GM23338 (cell line): ENCODE measurements at places on chromosomes 12 and 14.

- H3K27ac ChIP-seq, result no peak overlapping the region
- DNase-seq, result no peak
- H3K4me1 ChIP-seq, result peaks cover 29% of the 10 kb centered on the region
- H3K36me3 ChIP-seq, result no peaks in the 10 kb centered on the region
Measured at GRCh38 chr12:116280595-116281290, 3.2 kb upstream of the MED13L start.

DNA sequence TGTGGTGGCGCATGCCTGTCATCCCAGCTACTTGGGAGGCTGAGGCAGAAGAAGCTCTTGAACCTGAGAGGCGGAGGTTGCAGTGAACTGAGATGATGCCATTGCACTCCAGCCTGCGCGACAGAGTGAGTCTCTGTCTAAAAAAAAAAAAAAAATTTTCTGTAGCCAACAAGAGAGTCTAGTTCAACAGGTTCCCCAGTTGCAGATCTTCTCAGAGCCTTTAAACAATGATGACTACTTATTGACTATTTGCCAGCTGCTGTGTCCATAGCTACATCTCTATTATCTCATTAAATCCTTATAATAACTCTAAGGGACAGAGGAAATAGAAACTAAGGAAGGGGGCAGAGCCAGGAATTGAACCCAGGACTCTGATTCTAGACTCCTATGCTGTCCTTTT is 15.2 kb upstream of the MYL2 start:
- no peak for DNase-seq
- H3K27me3 ChIP-seq, result no peaks in the 10 kb centered on the region
- H3K27ac ChIP-seq, result no peak overlapping the region; the same call in 1 of the 2 replicates
- H3K4me3 ChIP-seq, result no peak overlapping the region

DNA sequence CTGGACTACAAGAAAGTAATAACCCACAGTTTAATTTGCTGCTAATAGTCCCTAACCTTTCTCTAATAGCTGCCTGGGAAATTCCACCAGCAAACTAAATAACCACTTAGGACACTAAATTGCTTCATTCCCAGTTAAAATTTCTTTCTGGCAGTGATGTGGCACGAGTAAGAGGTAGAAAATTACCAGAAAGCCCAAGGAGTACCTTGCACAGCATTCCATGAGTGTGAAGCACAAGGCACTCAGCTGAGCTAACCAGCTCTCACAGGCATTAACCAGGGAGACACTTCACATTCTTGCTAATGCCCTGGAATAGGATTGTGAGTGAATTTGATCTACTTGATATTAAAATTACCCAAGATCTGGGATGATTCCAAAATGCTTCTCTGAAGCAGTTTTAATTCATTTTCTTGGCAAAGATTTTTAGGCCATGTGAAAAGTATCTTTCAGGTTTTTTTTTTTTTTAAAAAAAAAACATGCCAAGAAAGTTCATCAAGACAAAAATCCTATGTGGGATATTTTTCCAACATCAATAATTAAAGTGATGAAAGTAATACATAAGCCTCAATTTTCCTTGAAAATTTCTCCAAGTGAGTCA is 29.5 kb downstream of the TSPAN8 start:
- DNase-seq, result peak; percentile 10
- H3K4me1 ChIP-seq, result no peaks in the 10 kb centered on the region; the same call in 1 of the 2 replicates
- no peaks in the 10 kb centered on the region for H3K36me3 ChIP-seq
- no peak overlapping the region for H3K27ac ChIP-seq
- H3K4me3 ChIP-seq, result no peak overlapping the region

DNA sequence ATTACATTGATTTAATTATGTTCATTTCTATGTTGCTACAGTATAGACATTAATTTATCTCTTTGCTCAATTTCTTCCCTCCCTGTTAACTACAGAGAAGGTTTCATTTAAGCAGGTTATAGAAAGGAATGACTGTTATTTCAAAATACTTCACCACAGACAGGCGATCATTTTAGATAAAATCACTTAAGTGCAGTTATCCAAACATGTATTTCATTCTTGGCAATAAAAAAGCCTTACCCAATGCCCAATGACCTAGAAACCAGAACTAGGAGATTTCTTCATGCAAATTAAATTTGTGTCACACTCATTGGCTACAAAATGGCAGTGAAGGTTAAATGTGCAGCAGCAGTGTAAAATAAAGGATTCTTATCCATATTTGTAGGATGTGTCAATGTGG is 266.4 kb downstream of the KCNH5 start:
- no peak overlapping the region for H3K27ac ChIP-seq
- no peak overlapping the region for H3K4me3 ChIP-seq
- peaks cover 20% of the 10 kb centered on the region for H3K4me1 ChIP-seq
- H3K27me3 ChIP-seq, result no peaks in the 10 kb centered on the region

DNA sequence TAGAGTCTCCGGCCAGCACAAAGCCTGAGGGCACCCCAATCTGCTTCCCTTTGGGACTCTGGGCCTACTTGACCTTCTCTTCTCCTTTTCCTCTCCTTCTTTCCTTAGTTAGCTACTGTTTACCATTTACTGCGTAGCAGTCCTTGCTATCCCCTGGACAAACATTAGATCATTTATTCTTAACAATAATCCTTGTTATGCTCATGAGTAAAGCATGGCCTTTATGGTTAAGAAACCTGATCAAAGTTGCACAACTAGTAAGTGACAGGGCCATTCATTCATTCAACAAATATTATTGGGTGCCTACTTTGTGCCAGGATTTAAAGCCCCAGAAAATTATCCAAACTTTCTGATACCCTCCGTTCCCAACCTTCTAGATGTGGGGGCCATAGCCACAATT is 3.2 kb upstream of the HDAC7 start:
- H3K4me3 ChIP-seq, result no peak overlapping the region
- H3K27me3 ChIP-seq, result no peaks in the 10 kb centered on the region
- H3K36me3 ChIP-seq, result no peaks in the 10 kb centered on the region
- no peak overlapping the region for H3K27ac ChIP-seq
- peaks cover 42% of the 10 kb centered on the region for H3K4me1 ChIP-seq

DNA sequence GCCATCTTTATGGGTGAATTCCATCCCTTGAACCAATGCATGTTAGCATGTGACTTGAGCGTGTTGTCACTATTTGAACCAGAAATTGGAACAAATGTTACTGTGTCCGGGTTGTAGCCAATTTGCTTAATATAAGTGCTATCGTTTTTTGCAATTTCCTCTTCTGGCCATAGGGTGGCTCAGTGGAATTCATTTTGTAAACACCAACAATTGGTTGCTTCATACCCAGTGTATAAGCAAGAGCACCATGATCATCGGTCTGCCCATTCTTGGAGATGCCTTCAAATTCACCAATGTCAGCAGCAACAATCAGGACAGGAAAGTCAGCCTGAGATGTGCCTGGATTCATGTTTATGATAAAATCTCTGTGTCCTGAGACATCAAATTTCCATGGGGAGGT is 5.0 kb upstream of the NEDD1 start:
- H3K4me1 ChIP-seq, result no peaks in the 10 kb centered on the region
- H3K4me3 ChIP-seq, result no peak overlapping the region
- H3K36me3 ChIP-seq, result no peaks in the 10 kb centered on the region
- no peaks in the 10 kb centered on the region for H3K27me3 ChIP-seq

DNA sequence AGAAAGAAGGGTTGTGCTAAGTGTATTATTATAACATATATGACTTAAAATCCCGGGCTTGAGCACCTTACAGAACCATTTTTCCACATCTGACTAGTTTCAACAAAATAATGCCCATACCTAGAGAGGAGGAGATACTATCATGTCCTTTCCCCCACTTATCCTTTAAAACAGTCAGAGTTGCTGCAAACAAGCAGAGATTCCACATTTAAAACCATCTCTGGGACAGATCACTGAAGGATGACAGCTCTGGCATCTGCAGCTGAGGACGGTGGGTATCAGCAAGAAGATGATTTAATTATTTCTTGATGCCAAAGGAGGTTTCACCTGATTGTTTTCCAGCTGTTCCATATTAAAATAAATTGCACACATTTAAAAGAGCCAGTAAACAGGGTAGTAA is 328.0 kb upstream of the TMTC1 start:
- H3K4me1 ChIP-seq, result no peaks in the 10 kb centered on the region
- DNase-seq, result no peak
- no peak overlapping the region for H3K27ac ChIP-seq

GRCh38 chr12:64461634-64462414 is 9.9 kb downstream of the TBK1 start:
- DNase-seq, result no peak
- H3K4me1 ChIP-seq, result peaks cover 6% of the 10 kb centered on the region; the same call in 1 of the 2 replicates
- H3K36me3 ChIP-seq, result peaks cover 25% of the 10 kb centered on the region; the same call in 1 of the 2 replicates

- no peak overlapping the region for H3K27ac ChIP-seq
- H3K27me3 ChIP-seq, result no peaks in the 10 kb centered on the region
- no peak overlapping the region for H3K4me3 ChIP-seq
- DNase-seq, result no peak
- no peaks in the 10 kb centered on the region for H3K36me3 ChIP-seq
- peaks cover 48% of the 10 kb centered on the region for H3K4me1 ChIP-seq
Measured at GRCh38 chr12:78403136-78403535, 461.4 kb upstream of the SYT1 start.

DNA sequence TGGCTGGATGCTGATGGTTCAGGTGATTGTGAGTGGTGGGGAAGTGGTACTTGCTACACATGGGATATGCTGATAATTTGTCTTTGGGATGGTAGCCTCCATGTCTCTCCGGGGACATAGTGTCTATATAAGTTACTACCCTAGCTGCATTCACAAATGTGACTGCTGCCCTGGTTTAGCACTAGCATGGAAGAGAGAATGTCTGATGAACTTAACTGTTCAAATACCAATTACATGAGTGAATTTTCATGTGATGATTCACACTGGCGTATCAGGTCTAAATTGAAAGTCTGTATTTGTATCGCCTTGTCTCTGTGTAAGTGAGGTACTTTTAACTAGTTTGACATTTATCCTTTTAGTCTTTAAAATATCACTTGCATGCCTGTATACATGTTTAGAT is 34.4 kb downstream of the ATF7IP start:
- H3K27me3 ChIP-seq, result no peaks in the 10 kb centered on the region
- H3K4me3 ChIP-seq, result no peak overlapping the region
- H3K27ac ChIP-seq, result no peak overlapping the region
- DNase-seq, result no peak

DNA sequence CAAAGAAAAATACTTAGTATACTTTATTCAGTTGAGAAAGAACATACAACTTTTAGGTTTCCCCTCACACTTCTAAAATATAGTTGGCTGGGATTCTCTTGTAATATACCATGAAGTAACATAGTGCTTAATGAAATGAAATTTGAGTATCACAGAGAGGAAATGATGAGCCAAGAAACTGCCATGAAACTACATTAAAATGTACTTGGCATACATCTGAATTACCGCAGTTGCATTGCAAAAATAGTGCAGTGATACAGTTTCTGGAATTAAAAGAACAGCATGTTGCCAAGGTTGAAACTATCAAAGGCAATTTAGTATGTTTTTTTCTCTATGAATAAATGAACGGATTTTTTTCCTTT is 389.2 kb downstream of the TMEM117 start:
- H3K4me3 ChIP-seq, result no peak overlapping the region
- no peaks in the 10 kb centered on the region for H3K36me3 ChIP-seq
- no peak overlapping the region for H3K27ac ChIP-seq

DNA sequence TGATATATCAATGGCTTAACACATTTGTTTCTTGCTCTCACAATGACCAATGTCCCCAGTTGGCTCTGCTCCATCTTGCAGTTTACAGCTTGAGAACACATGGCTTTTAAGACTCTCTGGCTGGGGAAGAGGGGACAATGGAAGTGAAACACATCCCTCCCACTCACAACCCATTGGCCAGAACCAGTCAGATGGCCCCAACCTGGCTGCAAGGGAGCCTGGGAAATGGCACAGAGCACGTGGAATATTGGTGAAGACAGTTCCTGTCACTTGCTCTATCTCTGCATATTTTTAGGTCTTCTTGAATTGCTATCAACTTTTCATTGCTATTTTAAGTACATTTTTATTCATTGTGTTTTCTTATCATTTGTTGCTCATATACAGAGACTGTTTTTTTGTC is 345.4 kb downstream of the MED13L start:
- no peaks in the 10 kb centered on the region for H3K4me1 ChIP-seq
- H3K27me3 ChIP-seq, result no peaks in the 10 kb centered on the region

GRCh38 chr14:93511001-93511400 is 80.3 kb downstream of the UNC79 start:
- no peaks in the 10 kb centered on the region for H3K27me3 ChIP-seq
- no peak overlapping the region for H3K4me3 ChIP-seq
- no peak for DNase-seq
- no peaks in the 10 kb centered on the region for H3K36me3 ChIP-seq

GRCh38 chr14:20035449-20035848 is 389 bp downstream of the OR4K13 start:
- no peak overlapping the region for H3K27ac ChIP-seq
- DNase-seq, result no peak
- H3K27me3 ChIP-seq, result no peaks in the 10 kb centered on the region
- no peak overlapping the region for H3K4me3 ChIP-seq

DNA sequence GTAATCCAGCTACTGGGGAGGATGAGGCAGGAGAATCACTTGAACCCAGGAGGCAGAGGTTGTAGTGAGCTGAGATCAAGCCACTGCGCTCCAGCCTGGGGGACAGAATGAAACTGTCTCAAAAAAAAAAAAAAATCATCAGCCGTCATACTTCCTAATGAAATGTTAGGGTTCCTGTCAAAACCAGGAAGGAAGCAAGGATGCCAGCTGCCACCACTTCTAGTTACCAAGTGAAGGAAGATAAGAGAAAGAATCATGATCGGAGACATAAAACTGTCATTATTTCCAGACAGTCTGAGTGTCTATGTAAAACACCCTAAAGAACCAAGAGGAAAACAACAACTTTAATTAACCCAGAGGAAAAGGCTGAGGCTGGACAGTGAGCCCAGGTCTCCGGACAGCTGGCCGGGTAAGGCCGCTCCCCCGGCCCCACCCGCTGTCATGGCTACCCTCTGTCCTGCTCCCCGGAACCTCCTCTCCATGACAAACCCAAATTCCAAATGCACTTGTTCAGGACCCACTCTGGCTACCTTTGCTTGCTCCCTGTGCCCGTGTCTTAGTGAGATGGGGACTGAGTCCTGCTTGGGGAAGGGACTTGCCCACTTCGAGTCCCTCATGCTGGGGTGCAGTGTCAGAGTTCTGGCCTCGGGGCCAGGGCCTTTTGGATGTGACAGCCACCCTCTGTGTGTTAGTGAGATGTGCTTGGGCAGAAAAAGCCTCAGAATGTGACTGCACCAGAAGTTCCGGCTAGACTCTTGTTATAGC is 29.0 kb downstream of the SLC6A12 start:
- H3K27ac ChIP-seq, result no peak overlapping the region
- DNase-seq, result no peak
- H3K36me3 ChIP-seq, result no peaks in the 10 kb centered on the region; the same call in 1 of the 2 replicates
- H3K4me1 ChIP-seq, result peaks cover 3% of the 10 kb centered on the region; the same call in 1 of the 2 replicates

GRCh38 chr12:118618695-118619094 is 242.3 kb downstream of the SUDS3 start:
- H3K4me1 ChIP-seq, result peaks cover 9% of the 10 kb centered on the region
- H3K27me3 ChIP-seq, result no peaks in the 10 kb centered on the region
- no peaks in the 10 kb centered on the region for H3K36me3 ChIP-seq
- peak overlapping the region; percentile 83 for H3K27ac ChIP-seq
